ENCODE measurements at places on chromosomes 2 and 18.

GRCh38 chr2:161426922-161427663 lies 11.0 kb downstream of the TBR1 start:
- no peak for DNase-seq

DNA sequence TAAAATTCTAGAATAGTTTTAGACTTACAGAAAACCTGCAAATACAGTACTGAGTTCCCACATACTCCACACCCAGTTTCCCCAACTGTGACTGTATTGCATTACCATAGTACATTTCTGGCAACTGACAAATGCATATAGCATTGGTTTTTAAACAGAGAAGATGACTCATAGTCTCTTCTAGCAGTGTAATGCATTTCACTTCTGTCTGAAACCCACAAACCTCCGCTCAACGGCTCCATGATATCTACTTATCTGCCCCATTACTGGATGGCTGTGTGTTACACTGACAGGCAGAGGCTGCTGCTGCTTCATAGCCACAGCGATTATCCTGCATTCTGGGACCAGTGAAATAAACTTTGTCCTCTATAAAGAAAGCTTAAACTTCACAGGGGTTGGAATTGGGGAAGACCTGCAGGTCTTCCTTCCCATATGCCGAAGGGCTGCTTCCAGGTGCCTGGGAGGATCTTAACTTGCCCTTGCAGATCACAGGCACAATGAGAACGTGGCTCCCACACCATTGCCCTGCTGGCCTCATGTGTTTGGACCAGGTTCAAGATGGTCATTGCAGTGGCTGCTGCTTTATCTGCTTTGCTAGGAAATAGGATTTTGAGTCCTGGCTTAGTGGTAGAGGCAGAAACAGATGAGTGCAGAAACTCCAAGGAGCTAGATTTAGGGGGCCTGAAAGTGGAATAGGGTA lies 742.6 kb upstream of the HS6ST1 start:
- DNase-seq, result no peak

DNA sequence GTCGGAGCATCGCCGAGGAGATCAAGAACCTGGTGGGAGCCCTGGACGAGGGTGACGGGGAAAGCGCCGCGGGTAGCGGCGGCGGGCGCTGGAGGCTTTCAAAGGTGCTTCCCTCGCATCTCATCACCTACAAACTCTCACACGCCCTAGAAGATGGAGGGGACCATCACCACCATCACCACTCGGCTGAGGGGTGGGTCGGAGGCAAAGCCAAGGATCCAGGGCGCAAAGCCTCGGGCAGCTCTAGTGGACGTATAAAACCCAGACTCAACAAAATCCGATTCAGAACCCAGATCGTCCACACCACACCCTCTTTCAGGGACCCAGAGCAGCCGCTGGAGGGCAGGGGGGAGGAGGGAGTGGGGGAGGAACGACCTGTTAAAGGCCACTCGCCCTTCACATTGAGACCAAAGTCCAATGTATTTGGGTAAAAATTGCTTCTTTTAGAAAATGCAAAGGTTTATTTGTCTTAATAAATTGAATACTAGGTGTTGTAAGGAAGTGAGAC lies 1.5 kb downstream of the SOWAHC start:
- no peak for DNase-seq

DNA sequence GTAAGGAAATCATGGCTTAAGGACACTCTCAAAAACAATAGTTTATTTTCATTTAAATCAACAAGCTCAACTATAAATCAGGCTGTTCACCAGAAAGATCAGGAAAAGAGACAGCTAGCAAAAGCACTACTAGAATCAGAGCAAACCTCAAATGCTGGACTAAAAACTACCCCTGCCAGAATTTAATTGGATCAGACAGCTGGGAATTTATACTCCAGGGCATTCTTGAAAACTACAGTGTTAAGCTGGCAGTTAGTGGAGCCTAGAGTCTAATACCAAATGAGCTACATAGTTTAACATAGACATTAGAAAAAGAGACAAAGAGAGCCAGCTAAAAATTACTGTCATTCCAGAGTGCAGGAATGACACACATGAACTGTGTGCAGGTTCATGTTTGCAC lies 1016.4 kb upstream of the CRIM1 start:
- DNase-seq, result no peak

DNA sequence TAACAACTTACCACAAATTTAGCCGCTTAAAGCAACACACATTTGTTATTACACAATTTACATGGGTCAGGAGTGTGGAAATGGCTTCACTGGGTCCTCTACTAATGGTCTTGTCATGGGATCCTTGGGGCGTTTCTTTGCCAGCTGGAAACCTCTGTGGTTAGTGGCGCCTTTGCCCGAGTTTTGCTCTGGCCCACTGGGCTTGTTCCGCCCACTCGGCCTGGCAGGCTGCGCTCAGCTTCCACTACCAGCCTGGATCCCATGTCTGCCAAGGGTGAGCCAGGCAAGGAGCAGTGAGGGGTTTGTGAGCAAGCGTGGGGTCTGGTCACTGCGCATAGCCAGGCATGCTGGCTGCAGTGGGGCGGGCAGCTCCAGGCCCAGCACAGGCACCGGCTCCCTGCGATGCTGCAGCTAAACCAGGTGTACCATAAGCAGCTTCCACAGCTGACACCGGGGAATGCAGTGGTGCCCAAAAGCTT lies 16.2 kb upstream of the MBD2 start:
- no peak for DNase-seq
